ENCODE measurements at places on chromosomes 7 and 10. TPM values are rescaled to one million over a fixed set of nuclear protein-coding genes. Genes with fewer than 3 reads are reported as not detected.

LIPJ gene
- not detected for total RNA-seq

FOXP2 gene
- 1.2 TPM for total RNA-seq

MMRN2 gene
- total RNA-seq, result 2.4 TPM

PRKG1 gene
- total RNA-seq, result 40.7 TPM

KMT2E gene
- total RNA-seq, result 110 TPM

CFAP58 gene
- 0.30 TPM for total RNA-seq

ITGB8 gene
- 12.6 TPM for total RNA-seq

HMX2 gene
- total RNA-seq, result not detected

TNRC18 gene
- 36.8 TPM for total RNA-seq

ADGRA1 gene
- total RNA-seq, result not detected
